ENCODE measurements at places on chromosomes 11 and 22.

GRCh38 chr22:25753252-25753651, 11.3 kb downstream of the MYO18B start:
- no peak for DNase-seq

- no peak for DNase-seq
Observed at GRCh38 chr11:35994421-35994820, 50.6 kb downstream of the LDLRAD3 start.

DNA sequence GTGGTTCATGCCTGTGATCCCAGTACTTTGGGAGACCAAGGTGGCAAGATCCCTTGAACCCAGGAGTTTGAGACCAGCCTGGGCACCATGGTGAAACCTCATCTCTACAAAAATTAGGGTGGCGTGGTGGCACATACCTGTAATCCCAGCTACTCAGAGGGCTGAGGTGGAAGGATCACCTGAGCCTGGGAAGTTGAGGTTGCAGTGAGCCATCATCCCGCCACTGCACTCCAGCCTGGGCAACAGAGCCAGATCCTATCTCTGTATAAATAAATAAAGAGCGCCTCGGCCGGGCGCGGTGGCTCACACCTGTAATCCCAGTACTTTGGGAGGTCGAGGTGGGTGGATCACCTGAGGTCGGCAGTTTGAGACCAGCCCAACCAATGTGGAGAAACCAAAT, 27.9 kb downstream of the TOB2 start:
- no peak for DNase-seq

GRCh38 chr11:14583252-14584034, 60.2 kb upstream of the PDE3B start:
- DNase-seq: no peak

DNA sequence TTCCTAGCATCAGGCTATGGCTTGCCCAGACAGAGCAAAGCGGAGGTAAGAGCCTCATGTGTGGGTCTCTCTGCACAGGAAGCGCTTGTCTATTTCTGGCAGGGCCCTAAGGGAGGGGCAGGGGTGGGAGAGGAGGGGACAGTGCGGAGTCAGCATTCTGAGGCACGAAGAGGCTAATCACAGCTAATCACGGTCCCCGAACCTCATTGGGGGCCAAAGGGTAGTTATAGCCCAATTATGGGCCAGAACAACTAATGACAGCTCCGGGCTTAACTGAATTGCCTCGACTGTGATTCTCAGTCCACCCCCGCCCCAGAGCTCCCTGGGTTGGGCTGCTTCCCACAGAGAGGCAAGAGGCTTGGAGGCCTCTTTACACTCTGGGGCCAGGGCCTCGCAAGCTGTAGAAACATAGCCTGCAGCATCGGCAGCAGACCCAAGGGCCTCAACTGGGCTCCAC, 72.7 kb upstream of the PRDM11 start:
- DNase-seq: no peak

Data from HTR-8/SVneo (cell line).